A549 (cell line): ENCODE measurements at places on chromosomes 6 and 20.
A peak's percentile ranks its signal among the peaks of the same experiment; 100 is the strongest.

- DNase-seq = no peak
These were observed 107.0 kb downstream of the ERMARD start for GRCh38 chr6:169858293-169858934.

DNA sequence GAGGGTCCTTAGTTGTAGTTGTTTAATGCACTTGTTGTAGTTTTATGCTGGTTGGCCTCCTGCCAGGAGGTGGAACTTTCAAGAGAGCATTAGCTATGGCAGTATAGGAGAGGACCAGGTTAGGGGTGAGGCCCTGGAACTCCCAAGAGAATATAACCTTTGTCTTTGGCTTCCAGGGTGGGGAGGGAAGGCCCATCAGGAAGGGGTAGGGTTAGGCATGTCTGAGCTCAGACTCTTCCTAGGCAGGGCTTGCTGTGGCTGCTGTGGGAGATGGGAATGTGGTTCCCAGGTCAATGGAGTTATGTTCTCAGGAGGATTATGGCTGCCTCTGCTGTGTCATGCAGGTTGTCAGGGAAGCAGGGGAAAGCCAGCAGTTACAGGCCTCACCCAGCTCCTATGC lies 20.0 kb upstream of the GABRR1 start:
- DNase-seq = no peak

- DNase-seq = peak; percentile 30
These were observed 455.0 kb upstream of the GJE1 start for GRCh38 chr6:141677598-141678211.

- DNase-seq = no peak
These were observed 13.5 kb upstream of the CCDC167 start for GRCh38 chr6:37513155-37513554.

- no peak for DNase-seq
These were observed 2.0 kb downstream of the HLA-B start for GRCh38 chr6:31354864-31355582.

GRCh38 chr6:2221726-2222274 lies 23.6 kb downstream of the GMDS start:
- DNase-seq = no peak

GRCh38 chr20:64119681-64120341 lies 12.4 kb upstream of the NPBWR2 start:
- DNase-seq = no peak

DNA sequence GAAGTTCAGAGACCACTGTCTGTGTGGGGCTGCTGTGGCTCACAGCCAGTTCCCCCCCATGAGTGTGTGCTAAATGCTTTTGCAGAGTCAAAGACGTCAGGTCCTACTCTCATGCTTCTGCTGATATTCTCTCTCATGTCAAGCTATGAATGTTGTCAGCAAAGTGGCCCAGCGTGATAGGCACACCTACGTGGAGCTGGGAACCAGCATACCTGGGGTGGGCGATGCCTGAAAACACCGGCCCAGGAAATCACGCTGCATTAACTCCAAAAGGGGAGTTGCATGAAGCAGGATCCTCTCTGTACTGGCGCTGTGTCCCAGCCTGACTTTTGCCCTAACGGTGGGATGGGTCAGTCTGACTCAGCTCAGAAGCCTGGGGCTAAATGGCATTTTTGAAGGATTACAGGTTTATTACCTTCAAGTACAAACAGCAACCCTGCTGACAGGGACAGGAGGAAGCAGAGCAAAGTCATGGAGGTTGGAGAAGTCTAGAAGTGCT lies 9.0 kb upstream of the MRPS10 start:
- DNase-seq = peak; percentile 88

- DNase-seq = no peak
These were observed 42.0 kb downstream of the CBFA2T2 start for GRCh38 chr20:33531885-33532284.

DNA sequence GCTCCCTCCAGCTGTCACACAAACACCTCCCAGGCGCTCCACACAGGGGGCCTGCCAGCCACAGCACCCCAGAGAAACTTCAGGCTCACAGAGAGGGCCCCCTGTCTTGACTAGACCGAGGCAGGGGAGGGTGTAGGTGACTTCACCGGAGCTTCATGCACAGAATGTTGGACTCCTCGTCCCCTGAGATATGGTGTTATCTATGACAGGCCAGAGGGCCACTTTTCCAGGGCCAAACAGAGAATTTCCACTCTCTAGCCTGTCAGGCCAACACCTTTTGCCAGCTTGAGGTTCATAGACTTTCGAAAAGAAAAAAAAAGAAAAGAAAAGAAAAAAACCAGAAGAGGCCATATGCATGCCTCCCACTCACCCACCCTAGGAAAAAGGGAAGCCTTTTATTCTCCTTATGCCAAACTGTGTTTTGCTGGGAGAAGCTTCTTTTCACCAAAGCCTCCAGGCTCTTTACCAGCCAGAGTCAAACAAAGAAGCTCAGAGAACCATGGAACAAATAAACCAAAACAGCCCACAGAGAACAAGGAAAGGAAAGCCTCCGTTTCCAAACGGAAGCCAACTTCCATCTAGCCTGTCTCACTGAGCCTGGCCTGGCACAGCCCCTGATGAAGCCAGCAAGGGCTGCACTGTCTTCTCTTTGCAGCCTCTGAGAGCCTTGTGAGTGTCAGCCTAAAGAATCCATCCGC lies 313.2 kb upstream of the JARID2 start:
- DNase-seq = no peak

GRCh38 chr6:38640216-38640909 lies 634 bp upstream of the BTBD9 start:
- DNase-seq = no peak

GRCh38 chr20:37360391-37361115 lies 14.6 kb downstream of the SRC start:
- DNase-seq = no peak

DNA sequence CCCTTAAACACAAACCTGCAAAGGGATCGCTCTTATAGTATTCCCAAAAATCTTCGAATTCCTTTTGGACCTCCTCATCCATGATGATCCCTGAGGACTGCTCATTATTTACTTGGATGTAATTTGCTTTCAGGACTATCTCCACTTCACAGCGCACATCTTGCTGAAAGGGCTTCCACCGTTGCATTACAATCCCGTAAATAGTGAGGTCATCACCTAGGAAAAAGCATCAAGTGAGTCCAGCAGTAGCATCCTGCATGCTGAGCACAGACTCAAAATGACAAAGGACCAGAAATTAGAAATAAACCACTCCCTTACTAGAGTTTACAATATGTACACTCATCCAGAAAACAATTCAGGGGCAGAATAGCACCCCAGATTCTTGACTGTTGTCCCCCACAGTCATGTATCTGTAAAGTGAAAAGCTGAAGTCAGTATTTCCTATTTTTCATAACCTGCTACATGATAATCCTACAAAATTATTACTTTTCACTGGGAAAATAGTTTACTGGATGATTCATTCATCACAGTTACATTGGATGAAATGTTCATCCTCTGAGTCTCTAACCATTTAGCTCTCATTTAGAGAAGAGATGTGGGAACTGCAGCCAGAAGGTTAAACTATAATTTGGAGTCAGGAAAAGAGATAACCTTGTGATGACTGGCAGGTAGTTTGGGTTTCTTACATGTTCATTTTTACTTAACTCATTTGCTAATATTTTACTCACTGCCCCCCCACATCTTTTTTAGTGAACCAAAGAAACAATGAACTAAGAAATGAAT lies 17.2 kb downstream of the MCM9 start:
- no peak for DNase-seq

- no peak for DNase-seq
These were observed 127.2 kb upstream of the TCF21 start for GRCh38 chr6:133761706-133762105.

DNA sequence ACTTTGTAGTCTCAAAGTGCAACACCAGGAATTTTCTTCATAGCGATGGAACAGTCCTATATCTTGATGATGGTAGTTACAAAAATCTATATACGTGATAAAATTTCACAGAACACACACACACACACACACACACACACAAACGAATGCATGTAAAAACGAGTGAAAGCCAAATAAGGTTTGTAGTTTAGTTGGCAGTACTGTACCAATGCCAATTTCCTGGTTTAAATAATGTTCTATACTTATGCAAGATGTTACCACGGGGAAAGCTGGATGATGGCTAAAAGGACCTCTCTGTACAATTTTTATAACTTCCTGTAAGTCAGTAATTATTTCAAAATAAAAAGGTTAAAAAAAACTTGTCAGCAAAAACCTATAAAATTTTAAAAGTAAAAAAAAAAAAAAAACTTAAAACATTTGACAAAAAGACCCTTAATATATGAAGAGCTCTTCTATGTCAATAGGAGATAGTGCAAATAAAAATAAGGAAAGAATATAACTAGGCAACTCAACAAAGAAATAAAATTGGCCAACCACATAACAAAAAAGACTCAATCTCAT lies 37.6 kb downstream of the PDSS2 start:
- DNase-seq = no peak

GRCh38 chr6:90459225-90459758 lies 127.6 kb downstream of the MAP3K7 start:
- no peak for DNase-seq

DNA sequence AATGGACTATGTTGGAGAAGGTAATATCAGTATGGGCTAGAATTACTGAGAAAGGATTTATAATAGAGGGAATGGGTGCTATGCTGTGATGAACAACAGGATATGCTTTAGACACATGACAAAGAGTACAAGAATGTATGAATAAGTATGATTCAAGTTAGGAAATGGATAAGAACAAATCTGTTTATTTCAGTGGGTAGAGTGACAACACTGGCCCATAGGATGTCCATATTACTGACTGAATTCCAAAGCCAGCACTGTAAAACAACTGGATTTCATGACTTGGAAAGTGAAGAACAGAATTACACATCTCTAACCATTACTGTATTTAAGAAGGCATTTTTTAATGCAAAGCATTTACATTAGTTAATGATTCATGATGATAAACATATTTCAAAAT lies 35.9 kb downstream of the EPM2A start:
- DNase-seq = no peak

- DNase-seq = no peak
These were observed 60.6 kb downstream of the HIVEP2 start for GRCh38 chr6:142884214-142885035.

DNA sequence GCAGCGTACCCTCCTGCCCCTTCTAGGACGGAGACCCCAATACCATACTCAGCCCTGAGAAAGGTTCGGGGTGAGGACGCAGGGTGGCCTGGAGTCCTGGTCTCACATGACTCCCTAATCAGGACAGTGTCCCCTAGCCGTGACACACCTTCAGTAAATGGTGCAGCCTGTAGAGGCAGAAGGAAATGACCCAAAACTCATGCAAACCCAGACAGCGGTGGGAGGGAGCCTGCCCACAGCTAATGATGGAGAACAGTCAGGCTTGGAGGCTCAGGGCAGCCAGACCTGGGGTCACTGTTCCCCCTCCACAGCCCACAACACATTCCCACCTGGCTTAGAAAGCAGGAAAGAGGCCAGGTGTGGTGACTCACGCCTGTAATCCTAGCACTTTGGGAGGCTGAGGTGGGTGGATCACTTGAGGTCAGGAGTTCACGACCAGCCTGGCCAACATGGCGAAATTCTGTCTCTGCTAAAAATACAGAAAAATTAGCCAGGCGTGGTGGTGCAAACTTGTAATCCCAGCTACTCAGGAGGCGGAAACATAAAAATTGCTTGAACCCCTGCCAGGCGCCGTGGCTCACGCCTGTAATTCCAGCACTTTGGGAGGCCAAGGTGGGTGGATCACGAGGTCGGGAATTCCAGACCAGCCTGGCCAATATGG lies 8.8 kb upstream of the HMGA1 start:
- DNase-seq = no peak

- DNase-seq = no peak
These were observed 112.9 kb upstream of the MLIP start for GRCh38 chr6:53998303-53998702.

GRCh38 chr20:44835661-44836221 lies 25.4 kb upstream of the RIMS4 start:
- DNase-seq = no peak

DNA sequence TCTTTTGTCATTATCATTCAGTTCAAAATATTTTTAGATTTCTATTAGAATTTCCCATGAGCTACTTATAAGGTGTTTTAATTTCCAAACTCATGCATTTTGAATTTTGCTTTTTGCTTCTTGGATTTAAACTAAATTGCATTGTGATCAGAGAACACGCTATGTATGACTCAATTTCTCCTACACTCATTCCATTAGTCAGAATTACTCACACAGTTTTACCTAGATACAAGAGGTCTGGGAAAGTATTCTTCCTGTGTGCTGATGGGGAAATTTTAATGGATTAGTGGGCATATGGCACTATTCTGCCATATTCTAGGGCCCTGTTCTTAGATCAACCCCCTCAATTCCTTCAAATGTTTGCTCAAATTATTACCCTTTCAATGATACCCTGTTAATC lies 49.9 kb upstream of the BMP5 start:
- peak; percentile 20 for DNase-seq

GRCh38 chr6:158086054-158086503 lies 82.0 kb downstream of the SERAC1 start:
- DNase-seq = no peak

- DNase-seq = no peak
These were observed 31.3 kb upstream of the LAMP5 start for GRCh38 chr20:9483131-9483530.

DNA sequence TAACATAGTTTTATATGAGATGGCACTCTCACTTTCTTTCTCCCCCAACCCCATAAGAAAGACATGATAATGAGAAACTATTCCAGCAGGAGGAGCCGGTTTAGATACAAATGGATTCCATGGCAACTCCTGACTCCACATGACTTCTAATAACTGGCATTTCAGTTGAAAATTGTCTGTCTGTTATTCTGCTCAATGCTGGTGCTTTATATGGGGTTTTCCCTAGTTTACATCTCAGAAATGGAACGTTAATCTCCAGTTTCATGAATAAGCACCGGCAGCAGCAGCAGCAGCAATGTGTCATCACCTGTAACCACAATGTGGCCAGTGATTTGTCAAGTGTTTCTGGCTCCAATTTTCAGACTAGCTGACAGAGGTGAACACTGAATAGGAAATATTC lies 8.0 kb upstream of the SIM1 start:
- peak; percentile 3 for DNase-seq

- no peak for DNase-seq
These were observed 117.2 kb upstream of the BACH2 start for GRCh38 chr6:90413867-90414266.

DNA sequence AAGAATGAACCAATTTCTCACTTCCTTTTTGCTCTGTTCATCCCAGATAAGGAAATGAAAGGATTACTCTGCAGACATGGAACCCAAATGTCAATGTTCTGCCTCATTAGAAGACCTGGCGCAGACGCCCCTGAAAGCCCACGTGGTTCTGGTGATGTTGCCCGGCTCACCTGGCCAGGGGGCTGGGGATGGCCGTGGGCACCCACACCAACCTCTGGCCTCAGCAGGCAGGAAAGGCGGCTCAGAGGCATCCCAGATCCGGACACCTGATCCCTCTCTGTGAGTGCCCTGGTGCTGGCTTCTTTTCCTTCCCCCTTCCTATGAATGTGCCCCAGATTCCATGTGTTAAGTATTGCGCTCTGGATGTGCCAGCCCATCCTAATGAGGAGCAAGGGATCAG lies 33.6 kb downstream of the CDH4 start:
- DNase-seq = no peak
